ENCODE measurements at places on chromosomes 5 and 9.

DNA sequence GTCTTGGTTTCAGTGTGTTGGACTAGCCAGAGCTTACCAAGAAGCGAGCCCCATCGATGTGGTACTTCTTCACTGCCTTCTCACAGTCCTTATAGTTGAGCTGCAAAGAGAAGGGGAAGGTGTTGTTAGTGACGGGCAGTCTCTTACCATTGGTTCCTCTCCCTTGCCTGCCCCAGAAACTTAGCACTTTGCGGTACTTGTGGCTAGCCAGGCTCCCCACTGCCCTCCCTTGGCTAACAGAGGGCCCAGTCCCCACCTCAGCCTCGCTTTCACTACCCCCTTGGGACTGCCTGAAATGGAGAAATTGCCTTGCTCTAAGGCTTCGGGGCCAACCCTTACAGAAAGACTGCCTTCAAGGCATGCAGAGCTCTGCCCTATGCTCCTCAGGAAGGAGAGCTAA lies 4.3 kb downstream of the LCP2 start:
- peak; percentile 84 for DNase-seq

DNA sequence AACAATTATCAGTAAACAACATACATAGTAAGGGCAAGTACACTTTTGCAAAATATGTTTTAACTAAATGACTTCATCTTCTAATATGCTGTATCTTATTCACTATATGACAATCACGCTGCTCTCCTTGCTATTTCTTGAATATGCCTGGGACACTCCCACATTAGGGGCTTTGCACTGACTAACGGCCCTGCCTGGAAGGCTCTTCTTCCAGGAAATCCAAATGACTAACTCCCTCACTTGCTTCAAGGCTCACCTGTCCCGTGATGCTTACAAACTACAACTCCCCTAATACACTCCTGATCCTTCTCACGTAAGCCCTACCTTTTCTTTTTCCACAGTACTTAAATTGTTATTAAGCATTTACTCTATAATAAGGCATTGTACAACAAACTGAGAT lies 10.6 kb downstream of the ERP44 start:
- no peak for DNase-seq

- no peak for DNase-seq
These were observed 221.3 kb upstream of the KLF9 start for GRCh38 chr9:70635790-70636189.

- DNase-seq: no peak
These were observed 116.2 kb downstream of the WNK2 start for GRCh38 chr9:93300175-93300572.

- DNase-seq: no peak
These were observed 329.0 kb upstream of the MPDZ start for GRCh38 chr9:13608451-13608850.

DNA sequence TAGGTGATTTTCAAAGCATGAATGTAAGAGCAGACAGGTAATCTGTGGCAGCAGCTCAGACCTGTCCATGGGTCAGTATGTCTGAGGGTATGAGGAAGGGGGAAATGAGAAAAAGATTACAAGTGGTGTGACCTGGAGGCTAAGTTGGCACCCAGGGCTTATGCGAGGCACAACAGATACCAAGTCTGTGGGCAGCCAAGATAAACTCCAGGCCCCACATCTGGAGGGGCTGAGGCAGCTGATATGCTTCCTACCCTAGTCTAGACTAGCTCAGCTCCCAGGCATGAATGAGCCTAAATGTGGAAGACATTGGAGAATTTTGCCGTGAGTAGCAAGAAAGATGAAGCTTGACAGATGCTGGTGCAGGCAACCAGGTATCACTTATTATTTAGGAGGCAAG lies 151.7 kb downstream of the PIK3R1 start:
- no peak for DNase-seq

DNA sequence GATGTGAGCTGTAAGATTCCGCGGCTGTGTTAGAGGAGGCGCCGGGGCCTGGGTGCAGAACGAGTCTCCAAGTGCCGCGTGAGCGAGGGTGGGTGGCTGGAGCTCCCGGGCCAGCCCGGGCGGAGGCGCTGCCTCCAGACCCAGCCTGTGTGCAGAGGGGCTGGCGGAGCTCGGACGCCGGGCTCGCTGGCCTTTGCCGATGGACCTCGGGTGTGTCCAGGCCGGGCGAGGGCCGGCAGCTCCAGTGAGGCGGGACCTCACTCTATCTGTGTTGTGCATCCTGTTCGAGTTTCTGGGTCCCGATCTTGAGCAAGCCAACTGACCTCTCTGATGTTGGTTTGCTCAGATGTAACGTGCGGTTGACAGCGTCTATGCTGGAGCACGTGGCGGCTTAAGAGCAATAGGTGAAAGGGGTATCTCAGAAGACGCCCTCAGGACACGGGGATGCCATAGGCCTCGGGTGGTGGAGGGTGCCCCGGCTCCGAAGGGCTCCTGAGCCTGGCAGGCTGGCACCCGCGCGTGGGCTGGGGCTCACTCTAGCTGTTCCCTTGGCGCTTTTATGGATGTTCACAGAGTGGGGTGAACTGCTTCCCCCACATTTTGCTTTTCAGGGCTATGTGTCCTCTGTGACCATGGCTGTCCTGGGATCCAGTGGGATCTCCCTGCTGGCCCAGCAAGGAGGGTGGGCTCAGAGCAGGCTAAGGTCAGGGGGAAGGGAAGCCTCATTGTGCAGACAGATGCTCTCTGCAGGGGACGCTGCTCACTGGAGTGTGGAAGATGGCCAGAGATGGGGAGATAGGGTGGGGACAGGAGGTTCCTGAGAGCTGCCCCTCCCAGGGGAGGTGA lies 69.8 kb downstream of the MRPL36 start:
- no peak for DNase-seq

DNA sequence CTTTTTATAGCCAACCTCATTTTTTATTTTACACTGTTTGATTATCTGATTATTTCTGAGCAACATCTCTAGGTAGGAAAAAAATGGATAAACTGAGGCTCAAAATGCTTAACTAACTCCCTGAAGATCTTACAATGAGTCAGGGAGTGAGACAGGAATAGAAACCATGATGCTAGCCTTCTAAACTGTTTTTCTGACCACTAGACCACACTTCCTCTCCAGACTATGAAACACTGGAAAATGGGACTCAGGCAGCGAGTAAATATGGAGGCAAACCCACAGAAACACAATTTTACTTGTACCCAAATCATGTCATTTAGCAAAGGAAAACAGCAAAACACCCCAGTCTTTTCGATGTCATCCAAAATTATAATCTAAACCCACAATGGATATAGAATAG lies 129.9 kb upstream of the ANKH start:
- DNase-seq: peak; percentile 50

GRCh38 chr5:139468421-139468931 lies 2.3 kb upstream of the SMIM33 start:
- DNase-seq: peak; percentile 94

GRCh38 chr9:123928533-123929176 lies 1.3 kb downstream of the DENND1A start:
- DNase-seq: no peak

GRCh38 chr5:15558681-15559080 lies 58.7 kb downstream of the FBXL7 start:
- no peak for DNase-seq

DNA sequence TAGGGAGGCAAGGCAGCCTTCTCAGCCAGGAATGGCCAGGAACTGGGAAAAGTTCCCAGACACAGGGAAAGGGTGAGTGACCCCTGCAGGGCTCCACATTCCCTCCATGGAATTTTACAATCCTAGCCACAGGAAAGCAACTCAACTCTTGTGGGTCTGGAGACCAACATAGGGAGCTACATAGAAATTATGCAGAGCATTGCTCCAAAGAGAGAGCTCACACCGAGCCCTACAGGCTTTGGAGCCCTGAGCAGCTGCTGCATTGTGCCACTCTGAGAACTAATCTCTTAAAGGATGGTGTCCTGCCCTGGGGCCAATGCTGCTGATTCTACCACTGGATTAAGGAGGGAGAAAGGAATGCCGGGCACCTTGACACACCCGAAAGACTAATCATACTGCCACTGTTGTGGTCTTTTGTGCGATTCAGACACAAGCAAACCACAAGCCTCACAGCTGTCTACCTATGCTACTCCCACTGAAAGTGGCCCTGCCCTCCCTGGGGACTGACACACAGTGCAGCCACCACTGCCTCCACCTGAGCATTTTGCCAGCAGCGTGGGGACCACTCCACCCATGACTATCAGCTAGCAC lies 1089.8 kb upstream of the NUDT12 start:
- DNase-seq: no peak

DNA sequence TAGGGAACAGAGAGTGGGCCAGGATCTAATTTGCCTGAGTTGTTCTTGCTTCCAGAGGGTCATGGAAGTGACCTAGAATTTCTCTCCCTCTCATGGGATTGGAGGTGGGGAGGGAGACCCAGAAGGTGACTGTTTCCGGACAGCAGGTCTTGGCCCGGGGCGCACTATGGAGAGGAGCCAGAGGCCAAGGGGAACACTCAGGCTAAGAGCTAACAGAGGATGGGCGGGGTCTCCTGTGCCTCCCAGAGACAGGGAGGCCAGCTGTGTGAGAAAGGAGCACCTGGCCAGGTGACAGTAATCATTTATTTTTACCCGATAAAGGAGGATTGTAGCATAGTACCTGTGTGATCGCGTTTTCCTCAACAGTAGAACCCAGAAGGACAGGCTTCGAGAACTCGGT lies 50.9 kb upstream of the ANKH start:
- DNase-seq: no peak

GRCh38 chr5:3118340-3118739 lies 366.9 kb upstream of the IRX2 start:
- no peak for DNase-seq

Data from inflammatory macrophage (primary cell).